SHP77 (cell line): ENCODE measurements at places on chromosomes 11 and 22.

DNA sequence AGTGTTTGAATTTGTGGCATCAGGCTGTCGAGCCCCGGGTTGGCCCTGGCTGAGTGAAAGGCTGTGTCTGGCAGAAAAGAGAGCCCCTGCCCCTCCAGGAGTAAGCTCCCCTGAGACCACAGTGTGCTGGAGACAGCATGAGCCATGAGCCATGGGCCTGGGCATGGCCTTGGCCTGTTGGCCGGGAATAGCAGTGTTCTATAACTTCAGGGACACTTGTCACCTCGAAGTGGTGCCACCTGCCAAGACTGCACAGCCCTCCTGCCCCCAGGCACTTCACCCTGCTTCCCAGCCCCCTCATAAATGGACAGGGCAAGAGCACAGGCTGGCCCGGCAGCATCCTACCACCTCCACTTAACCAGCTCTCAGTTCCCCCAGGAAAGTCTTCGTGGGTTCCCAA lies 20.7 kb upstream of the SUSD2 start:
- no peak for DNase-seq

- DNase-seq = no peak
Measured at GRCh38 chr11:46616551-46617133, 385 bp downstream of the HARBI1 start.

DNA sequence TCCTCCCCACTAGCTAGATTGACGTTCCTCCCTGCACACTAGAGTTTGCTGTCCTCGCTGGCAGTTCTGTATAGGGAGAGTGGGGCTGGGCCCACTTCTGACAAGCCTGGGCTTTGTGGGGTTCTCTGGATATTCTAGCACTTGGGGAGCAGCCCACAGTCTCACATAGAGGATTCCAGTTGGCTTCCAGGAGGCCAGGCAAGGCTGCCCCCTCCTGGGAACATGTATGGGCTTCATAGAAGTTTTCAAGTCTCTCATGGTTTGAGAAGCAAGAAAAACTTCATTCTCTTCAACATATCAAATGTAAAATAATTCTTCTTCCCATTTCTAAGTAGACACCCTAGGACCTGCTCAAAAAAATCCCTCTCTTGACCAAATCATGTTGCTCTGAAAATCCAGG lies 87.5 kb downstream of the NAV2 start:
- no peak for DNase-seq

GRCh38 chr11:96189351-96189750 lies 153.6 kb downstream of the MAML2 start:
- no peak for DNase-seq

DNA sequence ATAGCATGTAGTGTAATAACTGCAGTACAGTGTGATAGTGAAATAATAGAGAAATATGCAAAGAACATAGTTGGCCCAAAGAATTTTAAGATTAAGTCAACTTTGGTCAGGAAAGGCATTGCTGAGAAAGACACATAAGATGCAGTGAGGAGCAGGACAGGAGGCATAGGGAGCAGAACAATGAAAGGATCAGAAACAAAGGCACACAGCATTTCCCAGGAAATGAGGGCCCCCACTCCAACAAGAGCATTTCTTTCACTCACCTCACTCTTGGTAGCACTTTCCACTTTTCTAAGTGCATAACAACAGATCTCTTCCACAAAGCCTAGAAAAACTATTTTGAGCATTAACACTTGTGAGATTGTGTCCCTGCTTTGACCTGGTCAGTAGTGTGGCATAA lies 238.4 kb upstream of the FAT3 start:
- no peak for DNase-seq

DNA sequence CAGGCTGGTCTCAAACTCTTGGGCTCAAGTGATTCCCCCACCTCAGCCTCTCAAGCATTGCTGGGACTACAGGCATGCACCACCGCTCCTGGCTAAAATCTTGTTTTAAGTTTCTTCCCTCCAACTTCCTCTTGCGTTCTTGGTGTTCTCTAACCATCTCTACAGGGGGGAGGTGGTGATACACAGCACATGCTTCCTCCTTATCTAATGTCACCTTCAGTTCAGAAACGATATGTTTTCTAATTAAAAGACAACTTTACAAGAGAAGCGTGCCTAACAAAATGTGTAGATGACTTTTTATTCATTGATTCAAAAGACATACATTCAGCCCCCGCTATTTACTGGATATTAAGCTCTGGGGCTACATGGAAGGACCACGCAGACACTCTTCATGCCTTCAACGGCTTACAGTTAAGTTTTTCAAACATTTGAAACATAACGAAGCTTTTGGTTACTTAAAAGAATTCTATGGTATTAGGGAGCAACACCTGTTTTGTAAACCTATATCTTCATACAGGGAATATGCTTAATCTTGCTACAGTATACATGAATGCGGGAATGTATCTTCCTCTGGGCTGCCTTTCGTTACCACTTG lies 933 bp upstream of the DLAT start:
- no peak for DNase-seq

- DNase-seq = no peak
Measured at GRCh38 chr22:22068657-22069056, 86.1 kb upstream of the TOP3B start.

- no peak for DNase-seq
Measured at GRCh38 chr11:22928207-22928917, 68.1 kb upstream of the CCDC179 start.

DNA sequence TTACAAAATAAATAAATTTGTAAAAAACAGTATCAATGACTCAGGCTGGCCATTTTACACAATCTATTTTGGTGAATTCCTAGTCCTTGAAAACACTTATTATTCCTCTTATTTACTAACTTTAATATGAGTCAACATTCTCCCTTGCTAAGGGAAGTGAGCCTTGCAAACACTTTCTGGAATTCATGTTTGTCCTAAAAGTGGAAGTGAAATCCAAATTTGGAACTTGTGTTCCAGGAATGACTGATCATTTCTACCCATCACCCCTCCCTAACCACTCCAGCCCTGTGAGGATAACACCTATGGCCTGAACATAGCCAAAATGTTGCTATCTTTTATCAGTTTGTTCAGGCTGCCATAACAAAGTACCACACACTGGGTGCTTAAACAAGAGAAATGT lies 83.1 kb downstream of the OR5AK2 start:
- DNase-seq = no peak

GRCh38 chr11:76380159-76380976 lies 564 bp downstream of the THAP12 start:
- no peak for DNase-seq

GRCh38 chr11:73225001-73225686 lies 7.1 kb downstream of the P2RY2 start:
- no peak for DNase-seq

DNA sequence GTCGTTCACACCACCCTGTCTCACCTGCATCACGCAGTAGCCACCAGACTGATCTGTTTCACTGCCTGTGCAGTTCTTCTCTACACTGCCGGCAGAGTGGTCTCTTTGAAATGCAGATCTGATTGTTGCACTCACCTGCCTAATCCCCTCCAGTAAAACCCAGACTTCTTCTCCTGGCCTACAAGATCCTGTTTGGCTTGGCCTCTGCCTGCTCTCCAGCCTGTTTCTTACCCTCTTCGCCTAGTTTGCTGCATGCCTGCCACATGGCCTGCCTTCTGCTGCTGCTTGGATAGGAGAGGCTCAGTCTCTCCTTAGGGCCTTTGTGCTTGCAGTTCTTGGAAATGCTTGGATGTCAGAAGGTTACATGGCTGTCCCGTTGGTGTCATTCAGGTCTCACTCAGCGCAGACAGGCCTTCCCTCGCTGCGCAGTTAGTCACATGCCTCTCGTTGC lies 42.0 kb downstream of the PACS1 start:
- no peak for DNase-seq

GRCh38 chr11:20374741-20375300 lies 11.3 kb downstream of the HTATIP2 start:
- no peak for DNase-seq

DNA sequence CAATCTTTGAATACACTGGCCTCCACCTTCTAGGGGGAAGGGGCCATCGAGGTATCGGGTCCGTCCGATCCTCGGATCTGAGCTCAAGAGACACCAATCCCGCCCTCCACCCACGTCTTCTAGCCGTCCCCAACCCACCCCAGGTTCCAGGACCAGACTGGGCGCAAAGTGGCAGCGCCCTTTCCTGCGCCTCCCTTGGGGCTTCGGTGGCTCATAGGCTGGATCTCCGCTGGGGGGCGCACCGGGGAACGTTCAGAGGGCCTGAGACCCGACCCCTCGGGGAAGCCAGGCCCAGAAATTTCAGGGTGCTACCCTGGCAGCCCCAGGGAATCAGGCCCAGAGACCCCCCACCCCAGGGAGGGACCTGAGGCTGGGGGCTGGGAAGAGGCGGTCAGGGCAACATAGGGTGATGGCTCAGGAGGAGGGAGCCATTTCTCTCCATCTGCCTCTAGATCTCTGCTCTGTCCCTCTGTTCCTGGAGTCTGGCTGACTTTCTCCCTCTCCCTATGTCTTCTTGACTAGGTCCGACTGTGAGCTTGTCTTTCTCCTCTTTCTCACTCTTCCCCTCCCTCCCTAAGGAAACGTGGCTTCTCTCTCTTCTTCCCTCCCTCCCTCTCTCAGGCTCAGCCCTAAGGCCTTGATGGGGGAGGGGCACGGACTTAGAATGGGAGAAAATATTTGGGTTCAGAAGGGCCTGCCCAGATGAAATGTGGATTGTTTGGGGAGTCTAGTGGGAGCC lies 1.1 kb downstream of the CREB3L1 start:
- peak; percentile 60 for DNase-seq

DNA sequence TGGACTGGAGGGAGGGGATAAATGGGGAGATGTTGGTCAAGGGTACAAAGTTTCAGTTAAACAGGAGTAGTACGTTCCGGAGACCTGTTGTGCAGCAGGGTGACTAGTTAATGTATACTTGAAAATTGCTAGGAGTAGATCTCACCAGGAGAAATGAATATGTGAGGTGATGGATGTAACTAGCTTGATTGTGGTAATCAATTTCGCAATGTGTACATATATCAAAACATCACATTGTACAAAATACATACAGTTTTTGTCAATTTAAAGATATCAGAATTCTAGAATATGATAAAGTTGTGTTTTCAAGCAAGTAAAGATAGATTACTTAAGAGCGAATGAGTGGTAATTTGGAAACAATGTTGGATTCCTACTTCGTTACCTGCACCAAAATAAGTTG lies 13.3 kb downstream of the EIF3F start:
- DNase-seq = no peak

DNA sequence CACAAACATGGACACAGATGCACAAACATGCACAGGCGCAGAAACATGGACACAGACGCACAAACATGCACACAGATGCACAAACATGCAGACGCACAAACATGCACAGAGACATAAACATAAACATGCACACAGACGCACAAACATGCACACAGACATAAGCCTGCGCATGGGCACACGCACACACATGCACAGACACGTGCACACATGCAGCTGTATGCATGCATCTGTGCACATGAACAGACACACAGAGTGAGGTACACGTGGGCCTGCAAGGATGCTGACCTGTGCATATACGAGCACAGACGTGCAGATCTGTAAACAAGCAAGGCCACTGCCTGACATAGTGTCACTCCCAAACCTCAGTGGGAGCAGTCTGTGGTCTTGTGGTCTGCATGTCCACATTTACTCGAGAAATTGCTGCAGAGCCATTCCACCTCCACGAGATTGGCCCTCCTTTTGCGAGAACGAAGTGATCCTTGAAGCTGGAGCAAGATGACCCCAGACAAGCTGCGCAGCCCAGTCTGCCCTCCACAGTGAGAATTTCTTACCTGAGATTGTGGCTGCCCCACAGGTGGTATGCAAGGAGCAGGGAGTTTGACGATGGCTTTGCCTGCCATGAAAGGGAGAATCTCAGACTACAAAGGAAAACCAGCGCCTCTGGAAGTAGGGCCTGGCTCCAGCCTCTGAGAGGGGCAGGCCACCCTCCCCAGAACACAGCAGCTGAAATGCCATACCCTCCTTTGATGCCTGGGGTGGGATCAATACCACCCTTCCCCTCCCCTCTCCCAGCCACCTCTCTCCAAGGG lies 299.9 kb downstream of the BRD1 start:
- no peak for DNase-seq

- no peak for DNase-seq
Measured at GRCh38 chr22:37627121-37627520, 12.3 kb upstream of the SH3BP1 start.

- DNase-seq = no peak
Measured at GRCh38 chr11:117055469-117055868, 42.8 kb downstream of the SIK3 start.

GRCh38 chr22:30574095-30574981 lies at the start of gene GAL3ST1:
TSS of gene GAL3ST1 (minus strand) at chr22:30574665. CDS start at chr22:30557392, 17,273 bp downstream.
- DNase-seq = no peak

GRCh38 chr11:33667819-33668467 lies 32.7 kb downstream of the C11orf91 start:
- no peak for DNase-seq

GRCh38 chr11:61632096-61632495 lies 48.1 kb upstream of the DAGLA start:
- DNase-seq = no peak

GRCh38 chr11:115665175-115665821 lies 161.1 kb upstream of the CADM1 start:
- DNase-seq = no peak

DNA sequence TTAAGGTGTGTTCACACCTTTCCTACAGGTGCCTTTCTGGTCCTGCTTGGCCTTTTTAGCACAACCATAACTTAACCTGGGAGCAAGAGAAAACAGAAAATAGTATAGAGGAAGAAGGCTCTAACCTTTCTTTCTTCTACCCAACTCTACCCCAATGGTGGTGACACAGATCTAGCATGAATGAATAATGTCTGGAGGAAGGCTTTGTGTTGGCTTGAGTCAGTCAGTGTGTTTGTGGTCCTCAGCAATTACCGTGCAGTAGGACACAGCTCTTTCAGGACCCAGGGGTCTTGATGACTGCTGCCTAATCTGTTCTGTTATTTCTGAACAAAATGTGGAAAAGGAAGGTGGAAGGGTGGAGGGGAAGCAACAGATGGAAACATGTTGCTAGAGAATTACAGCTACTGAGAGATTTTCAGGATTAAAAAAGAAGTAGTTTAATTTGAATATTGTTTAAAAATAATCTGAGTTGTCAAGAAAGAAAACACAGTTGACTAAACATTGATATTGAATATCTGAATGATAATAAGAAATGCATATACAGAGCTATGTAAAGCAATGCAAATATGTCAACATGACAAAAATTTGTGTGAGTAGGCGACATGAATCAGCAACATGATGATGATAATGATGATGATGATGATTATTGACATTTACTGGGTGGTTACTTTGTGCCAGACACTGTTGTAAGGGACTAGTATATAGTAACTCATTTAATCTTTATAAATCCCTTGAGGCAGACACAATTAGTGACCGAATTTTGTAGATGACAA lies 55.3 kb downstream of the AASDHPPT start:
- DNase-seq = no peak

DNA sequence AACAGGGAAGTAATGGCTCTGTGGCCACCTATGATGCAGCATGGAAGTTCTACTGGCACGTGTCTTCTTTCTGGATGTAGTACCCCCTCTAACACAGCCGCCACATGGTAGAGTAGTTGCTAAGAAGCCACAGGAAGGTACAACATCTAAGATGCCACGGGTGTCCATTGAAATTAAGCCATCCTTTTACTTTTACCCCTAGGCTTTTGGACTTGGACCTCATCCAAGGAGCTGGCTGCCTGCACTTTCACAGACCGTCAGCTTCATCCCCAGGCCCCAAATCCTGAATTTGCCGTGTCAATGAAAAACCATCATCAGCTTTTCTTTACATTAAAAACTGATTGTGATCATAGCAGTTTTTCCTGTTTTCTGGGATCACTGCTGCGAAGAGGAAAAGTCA lies 102.4 kb downstream of the RPL27A start:
- DNase-seq = no peak
